ENCODE measurements at places on chromosomes 6 and 20. TPM values are rescaled to one million over a fixed set of nuclear protein-coding genes. Genes with fewer than 3 reads are reported as not detected.

The ZNF334 gene
- total RNA-seq = 7.9 TPM

The KCNK16 gene
- not detected for total RNA-seq

The OPRM1 gene
- total RNA-seq = not detected

The ZC2HC1B gene
- not detected for total RNA-seq

The BPIFB2 gene
- not detected for total RNA-seq

The GJA10 gene
- not detected for total RNA-seq

The TCF19 gene
- total RNA-seq = 8.4 TPM

The ZC3H12D gene
- total RNA-seq = under 0.01 TPM

The LY6G6C gene
- total RNA-seq = not detected

The CCN6 gene
- not detected for total RNA-seq

The WFDC13 gene
- total RNA-seq = not detected

The PYGB gene
- 81.7 TPM for total RNA-seq

The TREM2 gene
- under 0.01 TPM for total RNA-seq

The TNF gene
- not detected for total RNA-seq

The PHACTR1 gene
- 0.26 TPM for total RNA-seq

The KCNK15 gene
- total RNA-seq = 4.1 TPM

The ULBP1 gene
- total RNA-seq = 0.26 TPM

The LTB gene
- not detected for total RNA-seq

The WFDC10B gene
- not detected for total RNA-seq

The EEF1A1 gene
- 21,405 TPM for total RNA-seq

The SIRPA gene
- total RNA-seq = 25.1 TPM

The CLVS2 gene
- total RNA-seq = not detected

The SCGN gene
- not detected for total RNA-seq

The MYB gene
- total RNA-seq = under 0.01 TPM

The SPATA25 gene
- 3.6 TPM for total RNA-seq

The MAFB gene
- total RNA-seq = 7.7 TPM

The GPLD1 gene
- under 0.01 TPM for total RNA-seq

The CABLES2 gene
- 0.51 TPM for total RNA-seq

The SYCP2L gene
- under 0.01 TPM for total RNA-seq

The HIVEP1 gene
- total RNA-seq = 10.3 TPM

The IRAK1BP1 gene
- total RNA-seq = 4.4 TPM

The ABHD16B gene
- not detected for total RNA-seq

The TMEM242 gene
- 7.3 TPM for total RNA-seq

The PDE10A gene
- total RNA-seq = under 0.01 TPM

The DNAH8 gene
- total RNA-seq = under 0.01 TPM

The SOX4 gene
- 38.1 TPM for total RNA-seq

The LST1 gene
- total RNA-seq = not detected

The GTSF1L gene
- total RNA-seq = not detected

The FAM50B gene
- total RNA-seq = 11.6 TPM

The GGTLC1 gene
- not detected for total RNA-seq

The GNMT gene
- not detected for total RNA-seq

The SLC22A2 gene
- total RNA-seq = not detected

The CBFA2T2 gene
- 5.1 TPM for total RNA-seq

The COL11A2 gene
- total RNA-seq = 0.26 TPM

The PKHD1 gene
- total RNA-seq = not detected

The ADTRP gene
- 1.3 TPM for total RNA-seq

The ENPP5 gene
- 2.5 TPM for total RNA-seq

The BTNL2 gene
- not detected for total RNA-seq

The BMP5 gene
- total RNA-seq = 1.0 TPM
